ENCODE measurements at places on chromosomes 2 and 18.
A peak's percentile ranks its signal among the peaks of the same experiment; 100 is the strongest.

DNA sequence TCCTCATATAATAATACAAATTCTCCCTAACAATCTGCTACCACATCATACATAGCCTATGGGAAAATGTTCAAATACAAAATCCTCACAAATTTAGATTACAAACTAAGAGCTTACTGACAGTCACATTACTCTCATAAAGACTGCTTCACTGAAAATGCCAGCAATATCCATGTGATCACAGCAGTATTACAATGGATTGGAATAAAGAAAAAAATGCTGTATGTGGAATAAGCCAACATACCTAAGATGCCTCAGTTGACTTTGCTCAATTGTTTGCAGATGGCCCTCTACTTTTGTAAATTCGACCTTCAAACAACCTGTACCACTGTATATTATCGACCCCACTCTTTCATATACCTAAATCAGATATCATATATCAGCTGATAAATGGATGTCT is 88.7 kb downstream of the DYM start:
- DNase-seq, result no peak

GRCh38 chr18:79102886-79103285 is 33.7 kb downstream of the ATP9B start:
- no peak for DNase-seq

GRCh38 chr18:58578835-58579560 is 49.9 kb downstream of the ALPK2 start:
- no peak for DNase-seq

GRCh38 chr2:219508971-219509779 is 5.1 kb upstream of the ASIC4 start:
- DNase-seq, result no peak

DNA sequence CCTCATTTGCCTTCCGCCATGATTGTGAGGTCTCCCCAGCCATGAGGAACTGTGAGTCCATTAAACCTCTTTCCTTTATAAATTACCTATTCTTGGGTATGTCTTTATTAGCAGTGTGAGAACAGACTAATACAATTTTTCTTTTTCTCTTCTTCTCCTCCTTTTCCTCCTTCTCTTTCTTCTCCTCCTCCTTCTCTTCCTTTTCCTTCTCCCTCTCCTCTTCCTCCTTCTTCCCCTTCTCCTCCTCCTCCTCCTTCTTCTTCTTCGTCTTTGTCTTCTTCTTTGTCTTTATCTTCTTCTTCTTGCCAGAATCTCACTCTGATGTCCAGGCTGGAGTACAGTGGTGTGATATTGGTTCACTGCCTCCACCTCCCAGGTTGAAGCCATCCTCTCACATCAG is 20.2 kb downstream of the SKA1 start:
- DNase-seq, result no peak

DNA sequence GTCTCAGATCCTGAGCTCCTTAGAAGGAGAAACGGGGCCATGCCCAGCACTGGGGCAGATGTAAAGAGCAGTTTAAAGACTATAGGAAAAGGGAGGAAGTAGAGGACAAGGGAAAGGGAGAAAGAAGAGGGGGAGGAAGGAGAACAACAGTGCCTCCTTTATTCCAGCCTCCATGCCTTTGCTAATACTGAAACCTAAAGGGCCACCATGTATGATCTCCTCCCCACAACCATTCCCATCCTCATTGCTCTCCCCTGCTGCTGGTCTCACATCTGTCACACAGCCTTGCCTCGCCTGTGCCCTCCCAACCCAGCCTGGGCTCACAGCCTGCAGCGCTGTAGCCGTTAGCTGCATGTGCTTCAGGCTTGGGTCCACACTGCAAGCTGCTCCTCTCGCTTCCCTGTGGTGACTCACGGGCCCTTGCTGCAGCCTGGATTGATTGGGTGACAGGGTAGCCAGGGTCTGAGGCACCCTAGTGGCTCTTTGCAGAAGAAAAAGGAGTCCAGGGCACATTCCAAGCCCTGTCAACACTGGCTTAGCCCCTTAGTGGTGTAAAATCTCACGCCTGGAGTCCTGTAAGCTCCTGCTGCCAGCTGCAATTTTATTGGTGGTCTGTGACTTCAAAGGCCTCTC is 281.9 kb downstream of the SRBD1 start:
- DNase-seq, result no peak

DNA sequence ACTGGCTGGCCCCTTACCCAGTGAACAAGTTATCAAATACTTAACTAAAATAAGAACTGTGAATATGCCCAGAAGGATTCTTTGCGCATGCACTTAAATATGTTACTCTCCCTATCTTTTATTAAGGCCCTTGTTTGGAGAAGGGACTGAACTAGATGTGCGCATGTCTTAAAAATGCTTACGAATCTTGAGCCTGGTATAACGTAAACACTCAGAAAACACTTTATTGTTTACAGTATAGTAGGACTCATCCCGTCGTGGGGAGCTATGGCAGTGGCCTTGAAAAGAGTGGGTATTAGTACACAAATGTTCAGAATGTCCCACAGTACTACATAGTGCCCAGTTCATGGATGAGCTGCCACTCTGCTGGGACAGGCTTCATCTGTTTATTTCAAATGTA is 75.9 kb upstream of the MAP4K3 start:
- DNase-seq, result no peak

DNA sequence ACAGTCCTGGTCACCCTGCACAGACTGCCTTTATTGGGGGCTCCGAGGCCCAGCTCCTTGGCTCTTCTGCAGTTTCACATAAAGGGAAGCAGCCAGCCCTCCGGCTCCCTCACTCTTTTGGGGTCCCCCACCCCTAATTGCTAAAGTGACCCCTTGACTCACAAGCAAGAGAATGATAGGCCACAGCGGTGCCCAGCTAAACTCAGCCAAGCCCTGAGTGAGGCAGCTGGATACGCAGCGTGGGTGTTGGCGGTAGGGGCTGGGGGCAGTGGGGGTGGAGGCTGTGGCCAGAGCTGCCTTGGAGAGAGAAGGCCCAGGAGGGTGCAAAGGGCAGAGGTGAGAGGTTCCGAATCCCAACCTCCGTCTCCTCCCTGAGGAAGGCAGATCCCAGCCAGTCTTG is 25.5 kb upstream of the ALPP start:
- no peak for DNase-seq

DNA sequence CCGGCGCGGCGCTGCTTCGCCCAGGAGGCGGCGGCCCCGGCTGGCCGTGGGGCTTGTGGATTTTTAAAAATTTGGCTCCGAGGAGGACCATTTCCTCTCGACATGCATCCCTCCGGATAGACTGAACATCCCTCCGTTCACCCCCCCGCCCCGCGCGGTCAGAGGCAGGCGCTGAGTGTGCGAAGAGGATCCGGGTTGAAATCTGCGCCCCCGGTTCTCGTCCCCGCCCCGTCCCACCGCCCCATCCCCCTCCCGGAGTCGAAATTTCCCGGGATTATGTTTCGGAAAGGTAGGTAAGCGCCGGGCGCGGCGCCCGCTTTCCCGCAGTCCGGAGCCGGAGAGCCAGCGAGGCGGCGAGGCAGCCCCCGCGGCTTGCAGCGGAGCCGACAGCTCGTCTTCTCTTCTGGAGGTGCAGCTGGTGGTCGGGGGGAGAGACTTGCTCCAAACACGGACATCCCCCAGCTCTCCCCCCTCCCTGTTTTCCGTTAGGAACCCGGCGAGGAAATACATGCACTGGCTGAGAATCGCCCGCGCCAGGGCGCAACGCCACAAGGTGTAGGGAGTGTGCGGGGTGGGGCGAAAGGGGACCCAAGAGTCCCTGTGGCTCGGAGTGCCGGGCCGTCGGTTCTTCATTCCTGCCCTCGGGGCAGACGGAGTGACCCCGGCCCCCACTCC is at the start of gene PRKCE:
TSS of gene PRKCE (plus strand) at position 261 of the 675 bp plus-strand sequence.
- no peak for DNase-seq

DNA sequence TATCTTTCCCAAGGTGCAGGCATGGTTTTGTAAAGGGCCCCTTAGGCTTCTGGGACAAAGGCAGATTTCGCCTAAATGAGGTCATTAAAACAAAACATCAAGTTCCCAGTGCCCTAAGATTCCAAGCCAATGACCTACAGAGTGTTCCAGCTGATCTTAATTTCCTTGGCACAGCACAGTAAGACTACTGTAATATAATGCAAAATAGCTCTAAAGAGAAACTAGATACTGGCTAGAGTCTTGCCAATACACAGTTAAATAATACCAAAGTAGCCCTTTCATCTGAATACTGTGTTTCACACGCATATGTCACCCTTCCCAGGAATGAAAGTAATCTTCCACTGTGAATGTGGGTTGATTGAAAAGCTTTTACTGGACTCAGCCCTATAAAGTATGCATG is 14.7 kb downstream of the GRB14 start:
- DNase-seq, result no peak

DNA sequence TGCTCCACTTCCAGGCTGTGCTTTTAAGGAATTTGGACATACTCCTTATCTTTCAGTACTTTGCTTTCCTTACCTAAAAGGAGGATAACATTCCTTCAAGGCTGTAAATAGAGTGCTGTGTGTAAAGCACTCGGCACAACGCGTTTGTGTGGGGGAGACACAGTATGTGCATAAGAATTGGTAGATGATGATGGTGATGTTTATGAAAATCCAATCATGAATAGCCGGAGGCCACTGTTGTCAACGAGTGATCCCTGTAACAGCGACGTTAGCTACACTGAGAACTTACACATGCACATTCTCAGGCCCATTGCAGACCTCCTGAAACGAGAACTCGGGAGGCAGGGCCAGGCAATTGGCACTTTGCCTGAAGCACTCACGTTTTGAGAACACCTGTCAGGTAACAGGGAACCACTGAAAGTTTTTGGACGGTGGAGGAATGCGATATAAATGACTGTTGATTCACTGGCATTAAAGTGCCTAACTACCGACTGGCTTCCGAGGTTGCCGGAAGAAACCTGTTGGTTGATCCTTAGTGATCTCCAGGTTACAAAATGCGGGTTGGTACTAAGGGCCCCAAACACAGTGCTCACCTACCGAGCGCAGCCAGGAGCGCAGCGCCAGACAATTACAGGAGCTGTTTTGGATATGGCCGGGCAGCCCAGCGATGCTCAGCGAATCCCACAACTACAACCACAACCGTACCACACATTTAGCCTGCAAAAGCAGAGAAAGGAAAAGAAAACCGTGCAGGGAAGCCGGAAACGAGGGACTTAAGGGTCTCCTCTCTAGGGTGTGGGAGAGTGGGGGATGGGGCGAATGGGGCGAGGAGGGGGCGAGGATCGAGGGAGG is 1.0 kb upstream of the MAP4K4 start:
- DNase-seq, result no peak

DNA sequence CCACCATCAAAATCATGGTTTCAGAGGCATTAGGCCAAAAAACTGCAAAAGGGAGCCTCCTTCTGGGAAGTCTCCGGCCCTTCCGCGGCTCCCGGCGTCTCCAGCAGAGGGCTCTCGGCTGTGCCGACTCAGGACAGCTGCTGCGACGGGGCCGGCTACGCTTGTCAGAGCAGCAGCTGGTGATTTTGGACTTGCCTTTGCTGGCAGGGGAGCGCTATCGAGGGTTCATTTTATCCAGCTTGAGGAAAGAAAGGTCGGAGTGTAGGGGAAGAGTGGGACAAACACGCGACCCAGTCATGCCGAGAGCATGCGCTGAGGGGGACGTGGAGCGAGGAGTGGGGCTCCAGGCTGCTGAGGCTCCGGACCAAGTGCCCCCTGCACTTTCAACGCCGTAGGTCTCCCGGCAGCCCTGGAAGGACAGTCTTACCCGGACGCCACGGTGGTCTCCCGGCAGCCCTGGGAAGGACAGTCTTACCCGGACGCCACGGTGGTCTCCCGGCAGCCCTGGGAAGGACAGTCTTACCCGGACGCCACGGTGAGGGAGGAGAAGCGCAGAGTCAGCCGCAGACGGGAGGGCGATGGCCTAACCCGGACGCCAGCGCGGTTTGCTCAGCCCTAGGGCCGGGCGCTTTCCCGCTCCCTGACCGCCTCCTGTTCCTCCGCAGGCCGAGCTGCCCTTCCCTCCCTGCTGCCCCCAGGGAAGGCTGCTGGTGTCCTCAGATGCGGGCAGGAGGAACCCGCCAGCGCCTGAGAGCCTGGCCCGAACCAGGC is 21.7 kb downstream of the DDX18 start:
- DNase-seq, result peak; percentile 25

- DNase-seq, result no peak
These were observed 86.0 kb downstream of the FMNL2 start for GRCh38 chr2:152420936-152421335.

DNA sequence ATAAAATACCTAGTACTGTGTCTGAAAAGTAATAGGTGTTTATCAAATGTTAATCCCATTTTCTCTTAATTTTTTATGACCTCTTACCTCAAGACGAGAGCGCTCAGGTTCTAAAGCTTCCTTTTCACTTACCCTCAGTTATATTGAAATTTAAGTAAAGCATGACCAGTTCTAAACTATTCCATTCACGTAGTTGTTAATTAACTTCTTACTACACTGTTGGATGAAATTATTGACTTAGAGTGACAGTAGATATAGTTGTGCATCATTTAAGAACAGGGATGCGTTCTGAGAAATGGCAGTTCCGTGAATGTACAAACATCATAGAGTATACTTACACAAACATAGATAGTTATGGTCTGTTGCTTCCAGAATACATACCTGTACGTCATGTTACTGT is 20.1 kb upstream of the HTR2B start:
- no peak for DNase-seq

DNA sequence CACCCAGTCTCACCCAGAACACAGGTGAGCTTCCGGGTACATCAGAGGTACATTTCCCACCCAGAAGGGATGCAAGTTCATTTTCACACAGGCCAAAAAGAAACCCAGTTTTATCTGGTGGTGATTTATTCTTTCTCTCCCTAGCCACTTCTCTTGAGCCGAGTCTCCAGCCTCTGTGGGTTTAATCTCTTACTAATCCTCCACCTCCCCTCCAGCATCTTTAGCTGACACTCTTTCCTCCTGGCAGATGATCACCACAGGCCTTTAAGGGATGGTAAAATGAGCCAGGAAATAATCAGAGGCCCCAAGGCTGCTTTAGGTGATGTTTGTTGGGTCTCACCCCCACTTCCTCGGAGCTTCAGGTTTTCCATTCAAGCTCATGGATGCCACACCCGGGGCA is 145.7 kb upstream of the DLX2 start:
- DNase-seq, result no peak

DNA sequence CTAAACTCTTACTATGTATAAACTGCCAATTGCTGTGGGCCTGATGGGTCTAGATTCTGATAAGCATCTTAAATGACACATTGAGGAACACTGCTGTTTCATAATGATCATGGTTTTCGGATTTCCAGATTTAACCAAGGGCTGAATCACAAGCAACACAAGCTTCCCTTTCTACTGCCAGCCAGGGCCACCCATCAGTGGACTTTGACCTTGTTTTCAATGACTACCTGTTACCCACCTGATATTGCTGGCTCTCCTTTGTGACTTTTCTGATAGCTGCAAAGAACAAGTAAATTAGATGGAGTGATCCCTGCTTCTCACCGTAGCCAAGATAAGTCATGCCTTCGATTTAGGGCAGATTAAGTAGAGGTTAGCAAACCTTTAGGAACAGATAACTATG is 259.0 kb downstream of the PAX3 start:
- DNase-seq, result no peak
